Upper lobe of right lung (tissue), 1 donor: ENCODE measurements at places on chromosomes 5 and 9. TPM values are rescaled to one million over a fixed set of nuclear protein-coding genes. Genes with fewer than 3 reads are reported as not detected.

Gene MAN2A1
- 43.6 TPM for total RNA-seq

- no peak overlapping the region for H3K4me3 ChIP-seq
- peak overlapping the region; percentile 1 for H3K27ac ChIP-seq
- H3K27me3 ChIP-seq: no peaks in the 10 kb centered on the region
- no peak for DNase-seq
- peaks cover 6% of the 10 kb centered on the region for H3K4me1 ChIP-seq
These were observed 16.3 kb downstream of the MAPKAP1 start for GRCh38 chr9:125690679-125691078.

- peaks cover 17% of the 10 kb centered on the region for H3K36me3 ChIP-seq
- H3K27me3 ChIP-seq: no peaks in the 10 kb centered on the region
- no peak for DNase-seq
- H3K4me3 ChIP-seq: no peak overlapping the region
- H3K4me1 ChIP-seq: peaks cover 12% of the 10 kb centered on the region
These were observed 5.4 kb downstream of the LSM11 start for GRCh38 chr5:157748760-157749461.

- no peaks in the 10 kb centered on the region for H3K4me1 ChIP-seq
- DNase-seq: no peak
- H3K36me3 ChIP-seq: no peaks in the 10 kb centered on the region
- no peak overlapping the region for H3K4me3 ChIP-seq
- H3K27me3 ChIP-seq: no peaks in the 10 kb centered on the region
These were observed 52.8 kb upstream of the CCDC112 start for GRCh38 chr5:115349001-115349817.

- no peaks in the 10 kb centered on the region for H3K36me3 ChIP-seq
- no peaks in the 10 kb centered on the region for H3K27me3 ChIP-seq
- no peak overlapping the region for H3K27ac ChIP-seq
These were observed 114.7 kb upstream of the ADAMTS19 start for GRCh38 chr5:129345213-129345924.
